ENCODE measurements at places on chromosomes 1 and 21.

GRCh38 chr1:233081735-233082134 lies 131.3 kb downstream of the NTPCR start:
- DNase-seq: no peak
- H3K36me3 ChIP-seq: peaks cover 27% of the 10 kb centered on the region
- H3K4me1 ChIP-seq: no peaks in the 10 kb centered on the region
- H3K4me3 ChIP-seq: no peak overlapping the region
- H3K27me3 ChIP-seq: no peaks in the 10 kb centered on the region

- no peak overlapping the region for H3K4me3 ChIP-seq
- no peaks in the 10 kb centered on the region for H3K36me3 ChIP-seq
- H3K27me3 ChIP-seq: no peaks in the 10 kb centered on the region
- peaks cover 21% of the 10 kb centered on the region for H3K4me1 ChIP-seq
Observed at GRCh38 chr1:183223467-183223866, 37.4 kb downstream of the LAMC2 start.

DNA sequence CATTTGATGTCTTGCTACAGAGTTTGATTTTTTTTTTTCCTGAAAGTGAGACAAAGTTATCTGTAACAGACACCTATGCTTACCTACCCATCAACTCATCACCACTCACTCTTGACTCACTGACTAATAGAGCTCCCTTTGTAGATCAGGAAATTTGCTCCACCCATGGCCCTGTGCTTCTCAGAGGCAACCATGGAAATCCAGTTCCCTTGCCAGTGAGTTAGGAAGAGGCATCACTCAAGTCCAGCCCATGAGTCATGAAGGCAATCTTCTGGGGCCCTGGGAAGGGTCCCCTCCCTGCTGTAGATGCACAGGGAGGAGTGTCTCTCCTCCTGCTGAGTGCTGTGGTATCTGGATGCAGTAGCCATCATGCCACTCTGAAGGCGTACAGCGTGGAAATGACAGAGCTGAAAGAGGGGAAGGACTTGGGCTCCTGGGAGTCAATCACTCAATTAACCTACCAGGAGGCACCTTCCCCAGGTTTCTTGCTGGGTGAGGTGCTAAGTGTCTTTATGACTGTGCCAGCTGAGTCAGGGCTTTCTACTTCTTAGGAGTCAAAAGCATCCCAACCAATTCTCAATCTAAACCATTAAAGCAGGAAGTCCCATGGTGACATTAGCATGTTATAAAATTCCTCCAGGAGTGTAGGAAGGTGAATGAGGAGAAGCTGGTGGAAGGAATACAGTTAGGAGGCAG lies 56.1 kb downstream of the DNTTIP2 start:
- H3K36me3 ChIP-seq: no peaks in the 10 kb centered on the region
- H3K4me3 ChIP-seq: no peak overlapping the region
- no peak for DNase-seq
- no peak overlapping the region for H3K27ac ChIP-seq
- H3K27me3 ChIP-seq: no peaks in the 10 kb centered on the region

DNA sequence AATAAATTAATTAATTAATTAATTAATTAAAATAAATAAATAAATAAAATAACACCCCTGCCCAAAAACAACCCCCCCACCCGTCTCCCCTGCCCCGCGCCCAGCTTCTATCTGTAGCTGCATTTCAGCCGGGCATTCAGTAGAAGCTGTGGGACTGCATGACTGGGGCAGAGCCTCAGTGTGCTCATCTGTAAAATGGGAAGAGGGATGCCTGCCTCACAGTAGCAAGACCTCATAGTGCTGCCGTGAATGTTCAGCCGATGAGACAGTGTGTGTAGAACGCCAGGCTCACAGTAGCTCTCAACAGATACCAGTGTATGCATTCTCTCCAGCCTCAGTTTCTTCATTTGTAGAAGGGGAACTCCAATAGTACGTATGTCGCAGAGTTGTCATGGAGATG lies 8.7 kb downstream of the PADI4 start:
- no peak overlapping the region for H3K4me3 ChIP-seq
- DNase-seq: no peak
- H3K27me3 ChIP-seq: peaks cover 7% of the 10 kb centered on the region
- H3K27ac ChIP-seq: no peak overlapping the region

DNA sequence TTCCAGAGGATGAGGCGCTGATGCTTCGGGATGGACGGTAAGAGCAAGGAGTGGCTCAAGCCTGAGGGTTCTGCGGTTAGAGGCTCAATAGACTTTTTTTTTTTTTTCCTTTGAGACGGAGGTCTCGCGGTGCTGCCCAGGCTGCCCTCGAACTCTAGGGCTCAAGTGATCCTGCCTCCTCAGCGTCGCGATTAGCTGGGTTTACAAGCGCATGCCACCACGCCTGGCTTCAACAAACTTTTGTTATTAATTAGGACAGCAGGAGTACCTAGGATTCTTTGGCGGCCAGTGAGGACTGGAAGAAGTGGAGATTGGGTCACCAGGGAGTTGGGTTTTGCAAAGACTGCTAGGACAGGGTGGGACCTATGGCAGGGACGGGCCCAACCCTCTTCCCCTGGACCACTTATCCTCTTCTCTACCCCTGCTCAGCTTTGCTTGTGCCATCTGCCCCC lies 587 bp downstream of the SCNM1 start:
- H3K4me1 ChIP-seq: peaks cover 59% of the 10 kb centered on the region
- peak overlapping the region; percentile 98 for H3K4me3 ChIP-seq
- DNase-seq: no peak
- peak overlapping the region; percentile 98 for H3K27ac ChIP-seq
- no peaks in the 10 kb centered on the region for H3K27me3 ChIP-seq
- peaks cover 58% of the 10 kb centered on the region for H3K36me3 ChIP-seq

- no peaks in the 10 kb centered on the region for H3K27me3 ChIP-seq
- H3K27ac ChIP-seq: no peak overlapping the region
- no peaks in the 10 kb centered on the region for H3K4me1 ChIP-seq
Observed at GRCh38 chr1:31346785-31347184, 26.1 kb downstream of the FABP3 start.

DNA sequence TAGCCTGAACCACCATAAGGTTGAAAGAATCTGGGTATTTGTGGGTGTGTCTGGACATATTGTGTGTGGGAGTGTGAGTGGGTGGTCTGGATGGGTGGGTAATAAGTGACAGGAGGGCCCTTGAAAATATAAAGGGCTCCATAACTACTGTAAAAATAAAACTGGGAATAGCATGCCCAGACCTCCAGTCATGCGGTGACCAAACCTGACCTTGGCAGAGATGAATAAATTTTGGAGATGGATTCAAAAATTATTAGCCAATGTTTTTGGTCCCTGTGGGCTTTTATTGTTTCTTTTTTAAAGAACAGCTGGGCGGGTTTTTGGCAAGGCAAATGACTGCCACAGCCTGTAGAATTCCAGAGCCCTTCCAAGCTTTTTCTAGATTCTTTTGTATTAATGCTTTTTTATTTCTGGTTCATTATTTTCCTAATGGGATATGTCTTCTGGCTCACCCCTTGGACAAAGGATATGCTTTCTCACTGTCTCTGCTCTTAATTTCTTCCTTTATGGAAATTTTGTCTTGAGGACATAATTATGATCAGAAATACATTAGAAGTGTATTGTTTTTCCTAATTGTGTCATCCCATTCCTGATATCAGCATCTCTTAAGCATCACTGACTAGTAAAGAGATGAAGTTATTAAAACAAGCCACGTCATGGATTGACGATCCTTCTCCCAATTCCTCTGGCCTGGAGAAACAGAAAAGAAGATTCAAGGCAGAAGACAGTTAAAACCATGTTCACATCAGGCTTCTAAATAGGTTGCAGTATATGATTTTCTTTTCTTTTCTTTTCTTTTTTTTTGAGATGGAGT lies 69.5 kb downstream of the NTMT2 start:
- H3K27ac ChIP-seq: no peak overlapping the region
- H3K4me1 ChIP-seq: no peaks in the 10 kb centered on the region
- no peak overlapping the region for H3K4me3 ChIP-seq
- DNase-seq: no peak
- peaks cover 27% of the 10 kb centered on the region for H3K27me3 ChIP-seq
- no peaks in the 10 kb centered on the region for H3K36me3 ChIP-seq

DNA sequence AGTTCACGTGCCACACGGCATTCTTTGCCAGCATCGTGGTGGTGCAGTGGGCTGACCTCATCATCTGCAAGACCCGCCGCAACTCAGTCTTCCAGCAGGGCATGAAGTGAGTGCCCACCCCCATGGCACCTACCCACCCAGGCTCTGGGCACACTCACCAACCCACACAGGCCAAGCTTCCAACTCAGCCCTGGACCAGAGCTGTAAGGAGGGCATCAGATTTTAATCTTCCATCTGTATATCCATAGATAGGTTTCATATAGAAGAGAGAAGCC lies 14.5 kb upstream of the ATP1A4 start:
- no peak overlapping the region for H3K27ac ChIP-seq
- no peaks in the 10 kb centered on the region for H3K36me3 ChIP-seq
- H3K4me3 ChIP-seq: no peak overlapping the region
- H3K27me3 ChIP-seq: peaks cover 19% of the 10 kb centered on the region

GRCh38 chr1:182687361-182687760 lies 3.0 kb upstream of the RGS8 start:
- peaks cover 26% of the 10 kb centered on the region for H3K27me3 ChIP-seq
- DNase-seq: no peak
- H3K27ac ChIP-seq: no peak overlapping the region
- H3K36me3 ChIP-seq: peaks cover 3% of the 10 kb centered on the region

- no peak for DNase-seq
- H3K4me3 ChIP-seq: no peak overlapping the region
- peaks cover 5% of the 10 kb centered on the region for H3K4me1 ChIP-seq
- no peak overlapping the region for H3K27ac ChIP-seq
- H3K27me3 ChIP-seq: no peaks in the 10 kb centered on the region
Observed at GRCh38 chr1:16464917-16465625, 24.5 kb downstream of the NECAP2 start.

GRCh38 chr1:174700775-174701174 lies 253.0 kb downstream of the GPR52 start:
- H3K27me3 ChIP-seq: no peaks in the 10 kb centered on the region
- H3K4me3 ChIP-seq: no peak overlapping the region
- no peaks in the 10 kb centered on the region for H3K4me1 ChIP-seq
- no peak overlapping the region for H3K27ac ChIP-seq

DNA sequence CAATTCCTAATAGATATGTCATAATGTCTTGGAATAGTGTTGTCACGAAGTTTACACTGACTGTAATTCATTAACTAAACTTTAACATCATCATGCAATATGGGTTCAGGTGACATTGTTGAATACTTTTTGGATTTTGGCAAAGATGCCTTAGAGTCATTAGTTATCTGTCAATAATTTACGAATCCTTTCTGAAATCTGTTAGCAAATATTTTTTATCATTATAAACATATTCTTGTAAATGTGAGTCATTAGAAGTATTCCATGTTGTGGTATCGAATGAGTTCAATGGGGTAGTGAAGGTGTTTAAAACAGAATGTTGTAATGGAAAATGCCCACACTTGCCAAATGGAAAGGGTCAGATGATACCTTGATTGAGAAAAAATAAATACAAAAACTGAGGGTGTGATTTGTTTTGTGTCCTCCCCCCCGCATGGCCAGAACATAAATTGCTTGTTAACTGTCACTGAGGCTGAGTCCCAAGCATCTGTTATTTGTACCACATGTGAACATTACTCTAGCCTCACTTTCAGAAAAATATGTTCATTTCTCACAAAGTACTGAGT lies 5.2 kb upstream of the NR5A2 start:
- peaks cover 24% of the 10 kb centered on the region for H3K27me3 ChIP-seq
- no peak for DNase-seq
- H3K27ac ChIP-seq: no peak overlapping the region
- no peak overlapping the region for H3K4me3 ChIP-seq
- no peaks in the 10 kb centered on the region for H3K4me1 ChIP-seq
- H3K36me3 ChIP-seq: no peaks in the 10 kb centered on the region

DNA sequence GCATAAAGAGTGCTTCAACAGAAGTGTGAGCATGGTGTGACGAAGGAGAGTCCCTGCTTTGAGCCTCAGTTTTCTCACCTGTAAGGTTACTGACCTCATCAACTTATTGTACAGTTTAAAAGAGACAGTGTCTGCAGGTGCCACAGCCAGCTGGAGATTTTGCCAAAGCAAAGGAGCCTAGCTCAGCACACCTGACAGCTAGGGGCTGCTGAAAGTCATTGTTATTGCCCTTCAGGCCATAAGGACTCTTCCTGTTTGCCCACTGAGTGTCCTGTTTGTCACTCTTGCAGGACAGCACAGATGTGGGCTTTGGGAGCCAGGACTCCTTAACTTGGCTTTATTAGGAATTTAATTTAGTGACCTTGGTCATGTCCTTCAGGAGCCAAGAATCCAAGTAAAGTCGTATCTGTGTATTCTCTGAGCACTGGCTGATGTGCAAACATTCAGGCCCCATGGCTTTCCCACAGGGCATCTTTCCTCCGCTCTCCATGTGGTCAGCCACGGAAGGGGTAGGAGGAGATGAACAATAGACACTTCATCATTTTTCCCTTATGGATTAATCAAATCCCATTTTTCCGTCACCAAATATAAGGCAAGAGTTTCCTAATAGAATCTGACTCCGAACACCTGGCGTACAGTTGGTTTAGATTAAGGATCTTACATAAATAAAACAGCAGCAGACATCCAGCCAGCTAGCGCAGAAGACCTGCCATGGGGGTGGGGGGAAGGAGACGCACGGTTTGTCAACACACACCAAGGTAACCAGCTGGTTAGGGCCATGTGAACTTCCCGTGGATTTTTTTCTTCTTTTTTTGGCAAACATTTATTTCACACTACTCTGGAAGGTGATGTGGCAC lies 43.1 kb upstream of the KANK4 start:
- no peak overlapping the region for H3K27ac ChIP-seq
- peaks cover 6% of the 10 kb centered on the region for H3K4me1 ChIP-seq
- no peaks in the 10 kb centered on the region for H3K27me3 ChIP-seq
- no peaks in the 10 kb centered on the region for H3K36me3 ChIP-seq

- peaks cover 31% of the 10 kb centered on the region for H3K4me1 ChIP-seq
- no peak overlapping the region for H3K4me3 ChIP-seq
- peaks cover 28% of the 10 kb centered on the region for H3K36me3 ChIP-seq
Observed at GRCh38 chr1:13799502-13800283, 99.7 kb downstream of the PRDM2 start.

DNA sequence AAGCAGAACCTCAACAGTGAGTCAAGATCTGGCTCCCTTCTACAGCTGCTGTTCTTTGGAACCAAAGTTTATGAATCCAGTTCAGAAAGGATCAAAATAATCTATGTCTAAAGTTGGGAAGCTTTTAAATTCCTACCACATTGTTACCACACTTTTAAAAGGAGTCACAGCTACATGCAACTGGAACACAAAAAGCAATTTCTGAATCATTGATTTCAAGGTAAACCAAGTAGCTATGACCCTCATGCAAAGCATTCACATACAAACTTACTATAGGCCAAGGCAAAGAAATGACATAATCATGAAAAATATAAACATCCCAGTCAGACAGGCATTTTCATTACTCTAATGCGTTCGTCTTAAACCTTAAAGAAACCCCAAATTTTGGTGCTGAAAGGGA lies 3.5 kb downstream of the SIPA1L2 start:
- no peak overlapping the region for H3K27ac ChIP-seq
- peaks cover 9% of the 10 kb centered on the region for H3K4me1 ChIP-seq
- H3K4me3 ChIP-seq: no peak overlapping the region
- no peaks in the 10 kb centered on the region for H3K36me3 ChIP-seq
- peaks cover 19% of the 10 kb centered on the region for H3K27me3 ChIP-seq
- DNase-seq: no peak
